ENCODE measurements at places on chromosomes 11 and 22.

- DNase-seq, result no peak
These were observed 115.8 kb upstream of the PITPNB start for GRCh38 chr22:28034760-28035401.

DNA sequence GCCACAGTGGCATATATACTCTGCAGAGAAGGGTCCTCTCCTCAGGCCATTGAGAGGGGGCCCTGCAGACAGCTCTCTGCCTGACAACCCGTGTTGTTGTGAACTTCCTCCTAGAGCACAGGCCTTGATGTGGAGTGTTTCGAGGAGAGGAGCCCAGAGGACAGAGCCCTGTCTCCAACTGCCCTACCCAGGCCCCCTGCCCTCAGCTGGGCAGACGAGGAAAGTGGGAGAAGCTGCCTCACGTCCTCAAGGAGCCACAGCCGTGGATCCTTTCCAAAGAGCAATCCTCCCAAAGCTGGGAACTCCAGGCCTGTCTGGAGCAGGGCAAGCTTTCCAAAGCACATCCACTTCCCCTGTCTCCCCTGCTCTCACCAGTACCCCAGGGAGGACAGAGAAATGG is 10.7 kb downstream of the LMO1 start:
- DNase-seq, result no peak

DNA sequence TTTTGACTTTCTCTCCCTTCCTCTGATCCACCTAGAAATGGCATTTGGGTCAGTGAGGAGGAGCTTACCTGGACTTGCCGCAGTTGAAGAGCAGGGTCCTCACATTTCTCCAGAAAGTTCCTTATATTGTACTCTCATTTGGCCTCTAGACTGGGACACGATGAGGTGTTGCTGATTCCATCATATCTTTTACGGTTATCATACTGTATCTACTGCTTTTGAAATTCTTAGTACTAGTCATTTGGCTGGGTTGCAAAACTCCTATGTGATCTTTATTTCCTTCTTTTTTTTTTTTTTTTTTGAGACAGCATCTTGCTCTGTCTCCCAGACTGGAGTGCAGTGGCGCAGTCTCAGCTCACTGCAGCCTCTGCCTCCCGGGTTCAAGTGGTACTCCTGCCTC is 58.7 kb upstream of the FAM181B start:
- DNase-seq, result no peak

DNA sequence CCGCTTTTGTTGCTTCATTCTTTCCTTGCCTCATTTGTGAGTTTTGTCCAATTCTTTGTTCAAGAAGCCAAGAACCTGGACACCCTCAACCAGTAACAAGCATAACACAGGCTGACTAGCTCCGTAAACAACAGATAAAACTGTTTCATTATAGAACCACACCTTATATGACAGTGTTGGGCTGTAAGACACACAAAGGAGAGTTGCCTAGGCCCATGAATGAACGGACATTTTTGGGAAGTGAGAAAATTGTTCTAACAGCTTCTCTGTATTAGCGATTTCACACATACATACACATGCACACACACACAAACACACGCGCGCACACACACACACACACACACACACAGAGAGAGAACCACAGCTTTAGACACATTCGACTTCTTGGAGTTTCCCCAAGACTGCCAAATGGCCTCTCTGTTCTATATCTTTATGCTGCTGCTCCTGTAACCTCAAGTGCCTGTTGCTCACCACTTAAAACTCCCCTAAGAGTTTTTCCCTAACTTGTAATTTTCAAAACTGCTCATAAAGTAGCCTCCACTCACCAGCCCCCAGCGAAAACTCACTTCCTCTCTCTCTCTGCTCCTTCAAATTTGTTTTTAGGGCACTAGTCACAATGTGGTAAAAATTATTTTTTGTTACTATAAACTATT is 35.9 kb downstream of the CTSC start:
- DNase-seq, result no peak

DNA sequence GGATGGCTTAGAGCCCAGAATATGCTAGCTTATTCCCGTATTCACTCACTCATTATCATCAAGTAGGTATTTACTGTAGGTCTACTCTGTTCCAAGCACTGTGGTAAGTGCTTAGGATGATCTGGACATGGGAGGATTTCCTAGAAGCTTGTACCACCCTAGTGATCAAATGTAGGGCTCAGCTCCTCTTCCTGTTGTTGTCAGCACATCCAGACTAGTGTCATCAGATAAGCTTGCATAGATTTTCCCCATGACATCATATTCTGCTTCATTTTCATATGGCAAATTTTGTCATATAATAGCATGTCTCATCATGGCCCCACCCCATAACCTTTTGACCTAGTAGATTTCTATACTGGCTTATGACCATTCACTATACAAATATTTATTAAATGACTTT is 19.3 kb upstream of the NUCB2 start:
- DNase-seq, result no peak

- no peak for DNase-seq
These were observed 449.6 kb upstream of the B3GAT1 start for GRCh38 chr11:134861490-134862104.

- DNase-seq, result no peak
These were observed 52.1 kb downstream of the CLTCL1 start for GRCh38 chr22:19239464-19239863.
